ENCODE measurements at places on chromosomes 6 and 20.

DNA sequence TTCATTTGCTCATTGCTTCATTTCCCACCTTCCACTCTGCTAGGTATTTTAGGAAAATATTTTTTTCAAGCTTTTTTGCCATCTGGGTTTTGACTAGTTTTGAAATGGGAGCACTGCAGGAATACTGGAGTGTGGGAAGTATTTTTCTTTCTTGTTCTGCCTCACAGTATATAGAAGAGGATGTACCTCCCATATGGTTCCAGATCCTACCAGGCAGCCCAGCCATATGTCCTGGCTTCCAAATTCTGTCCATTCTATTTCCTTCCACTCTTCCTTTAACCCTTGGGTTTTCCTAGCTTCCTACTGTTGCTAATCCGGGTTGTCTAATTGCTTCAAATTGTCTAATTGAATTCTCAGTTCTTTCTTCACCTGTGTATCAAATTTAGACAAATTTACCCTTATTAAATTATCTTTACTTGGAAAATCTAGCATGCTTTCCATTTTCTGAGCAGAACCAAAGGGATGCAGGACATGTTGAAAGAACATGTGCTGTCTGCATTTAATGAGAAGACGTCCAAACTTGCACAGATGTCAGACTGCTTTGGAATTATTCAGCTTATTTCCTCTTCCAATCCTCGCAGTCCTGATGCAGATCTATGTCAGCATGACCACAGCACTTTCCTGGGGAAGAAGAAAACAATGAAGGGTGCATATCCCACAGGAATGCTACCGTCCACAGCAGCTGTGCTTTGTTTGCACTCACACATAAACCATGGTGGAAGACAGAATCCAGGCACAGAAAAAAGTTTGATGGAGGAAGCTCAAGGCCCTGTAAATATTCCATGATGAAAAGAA is 1273.9 kb upstream of the MAP3K7 start:
- no peak for DNase-seq

DNA sequence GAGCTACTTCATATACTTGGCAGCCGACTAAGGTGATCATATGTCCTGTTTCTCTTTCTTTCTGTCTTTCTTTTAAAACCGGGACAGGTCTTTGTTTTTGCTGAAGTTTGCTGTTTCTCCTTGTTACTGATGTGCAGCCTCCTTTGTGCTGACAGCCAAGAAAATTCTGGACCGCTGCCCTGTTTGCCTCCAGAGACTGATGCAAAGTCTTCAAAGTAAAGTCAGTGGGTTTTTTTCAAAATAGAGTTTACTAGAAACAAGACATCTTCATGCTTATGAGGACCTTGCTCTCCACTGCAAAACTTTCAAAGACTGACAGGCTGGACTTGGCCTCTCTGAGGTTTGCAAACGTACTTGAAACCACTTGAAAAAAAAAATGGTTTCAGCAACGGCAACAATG is 510.5 kb upstream of the MAP3K7 start:
- DNase-seq, result no peak

DNA sequence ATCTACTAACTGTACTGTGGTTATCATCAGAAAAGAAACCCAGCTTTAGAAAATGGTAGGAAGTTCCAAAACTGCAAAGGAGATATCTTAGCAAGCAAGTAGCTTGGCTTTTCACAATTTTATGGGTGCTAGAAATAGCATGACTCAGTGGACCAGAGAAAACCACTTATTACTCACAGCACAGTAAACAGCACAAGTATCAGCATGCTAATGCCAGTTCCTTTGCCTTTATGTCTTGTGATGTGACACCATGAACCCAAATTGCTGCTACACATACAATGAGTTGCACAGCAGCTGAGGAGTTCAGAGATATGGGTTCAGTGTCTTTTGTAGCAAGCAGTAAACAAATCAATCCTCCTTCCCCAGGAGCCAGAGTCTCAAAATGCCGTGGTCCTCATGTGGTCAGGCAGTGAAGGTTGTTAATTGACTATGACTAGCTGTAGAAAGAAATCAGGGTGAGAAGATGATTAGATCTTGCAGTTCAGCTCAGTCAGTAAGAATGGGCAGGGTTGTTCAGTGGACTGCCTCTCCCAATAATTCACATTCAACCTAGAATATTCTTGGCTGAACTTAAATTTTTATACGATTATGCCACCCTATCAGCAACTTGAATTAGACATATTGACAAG is 73.3 kb downstream of the OPRM1 start:
- no peak for DNase-seq

- DNase-seq, result no peak
These were observed 149.4 kb downstream of the KLHL32 start for GRCh38 chr6:97073903-97074302.

DNA sequence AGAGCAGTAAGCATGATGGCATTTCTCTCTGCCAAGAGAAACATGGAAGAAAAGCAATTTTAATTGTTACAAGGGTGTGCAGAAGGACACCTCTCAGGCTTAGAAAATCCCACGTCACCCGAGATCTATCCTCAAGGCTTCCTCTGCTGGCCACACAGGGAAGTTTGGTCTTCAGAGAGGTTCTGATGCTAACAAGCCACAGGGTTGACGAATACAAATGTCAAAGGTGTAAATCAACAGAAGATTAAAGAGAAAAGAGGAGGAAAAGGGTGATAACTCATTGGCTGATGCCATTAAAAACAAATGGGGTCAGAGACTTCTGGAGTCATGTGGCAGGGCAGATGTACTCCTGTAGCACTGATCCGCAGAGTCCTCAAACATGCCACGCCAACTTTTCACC is 33.6 kb upstream of the SPDEF start:
- no peak for DNase-seq

DNA sequence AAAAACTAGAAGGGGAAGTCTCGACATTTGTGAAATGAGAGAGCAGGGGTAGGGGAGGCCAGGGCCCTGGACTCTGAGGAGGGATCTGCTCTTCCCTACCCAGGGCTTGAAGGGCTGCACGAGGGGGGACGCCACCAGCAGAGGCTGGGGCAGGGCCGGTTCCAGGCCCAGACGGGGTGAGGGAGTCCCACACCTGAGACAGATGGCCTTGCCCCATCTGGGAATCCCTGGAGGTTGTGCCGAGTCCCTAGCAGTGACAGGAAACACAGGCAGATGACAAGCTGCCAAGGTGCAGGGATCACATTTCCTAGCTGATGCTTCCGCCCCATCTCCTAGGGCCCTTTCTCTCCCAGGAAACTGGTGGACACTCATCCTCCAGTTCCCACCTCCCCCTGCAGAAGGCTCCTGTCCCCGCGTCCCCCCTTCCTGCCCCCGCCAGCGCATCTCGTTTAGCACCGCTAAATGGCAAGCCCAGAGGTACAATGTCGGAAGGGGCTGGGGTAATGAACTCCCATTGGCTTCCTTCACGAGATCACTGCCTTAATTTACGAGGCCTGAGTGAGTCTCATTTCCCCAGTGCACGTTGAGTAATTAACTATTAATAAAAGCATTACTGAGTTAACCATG is 35.2 kb upstream of the CDH22 start:
- no peak for DNase-seq

- DNase-seq, result peak; percentile 64
These were observed 24.2 kb downstream of the NQO2 start for GRCh38 chr6:3023663-3024483.

- no peak for DNase-seq
These were observed 49.5 kb upstream of the B4GALT5 start for GRCh38 chr20:49762940-49763766.

GRCh38 chr20:46365487-46366220 is 40.8 kb downstream of the ELMO2 start:
- no peak for DNase-seq

DNA sequence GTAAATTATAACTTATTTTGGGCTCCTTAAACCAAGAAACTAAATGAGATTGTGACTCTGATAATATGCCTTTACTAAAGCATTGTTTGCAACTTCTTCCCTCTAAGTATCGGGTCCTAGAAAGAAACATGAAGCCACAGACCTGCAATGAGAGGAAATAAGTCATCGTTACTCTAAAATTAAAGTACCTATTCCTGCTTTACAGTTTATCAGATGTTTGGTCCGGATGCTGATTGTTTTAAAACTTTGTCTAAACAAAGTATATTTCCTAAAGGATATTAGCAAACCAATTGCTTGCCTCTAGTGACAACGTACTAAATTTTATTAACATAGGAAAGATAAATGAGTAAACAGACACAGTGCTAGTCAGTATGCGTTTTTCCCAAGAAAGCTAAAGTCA is 216.8 kb downstream of the GJA1 start:
- no peak for DNase-seq

- no peak for DNase-seq
These were observed 671.7 kb upstream of the NRSN1 start for GRCh38 chr6:23454080-23454976.

GRCh38 chr6:85484948-85485347 is 35.1 kb downstream of the NT5E start:
- DNase-seq, result no peak

GRCh38 chr20:21286775-21287174 is 16.4 kb upstream of the XRN2 start:
- no peak for DNase-seq

DNA sequence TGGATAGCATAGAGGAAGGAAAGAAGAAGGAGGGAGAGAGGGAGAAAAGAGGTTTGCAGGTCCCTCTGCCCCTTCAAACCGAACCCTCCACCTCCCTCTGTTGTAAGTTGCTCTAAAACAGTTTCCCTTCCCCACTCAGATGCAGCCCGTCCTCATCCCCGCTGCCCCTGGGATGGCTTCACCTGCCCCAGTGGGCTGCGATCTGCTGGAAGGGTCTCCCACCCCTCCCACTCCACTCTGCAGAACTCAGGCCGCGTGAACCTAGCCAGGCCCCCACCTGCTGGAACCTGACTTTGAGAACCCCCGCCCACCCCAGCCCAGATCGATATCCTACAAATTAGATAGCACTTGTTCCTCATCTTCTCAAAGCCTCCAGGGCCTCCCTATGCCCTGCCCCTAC is 190.8 kb downstream of the DLL1 start:
- no peak for DNase-seq

GRCh38 chr20:31559704-31560093 is 45.4 kb upstream of the ID1 start:
- DNase-seq, result no peak

- no peak for DNase-seq
These were observed 1001.9 kb upstream of the FLRT3 start for GRCh38 chr20:15339264-15339663.

DNA sequence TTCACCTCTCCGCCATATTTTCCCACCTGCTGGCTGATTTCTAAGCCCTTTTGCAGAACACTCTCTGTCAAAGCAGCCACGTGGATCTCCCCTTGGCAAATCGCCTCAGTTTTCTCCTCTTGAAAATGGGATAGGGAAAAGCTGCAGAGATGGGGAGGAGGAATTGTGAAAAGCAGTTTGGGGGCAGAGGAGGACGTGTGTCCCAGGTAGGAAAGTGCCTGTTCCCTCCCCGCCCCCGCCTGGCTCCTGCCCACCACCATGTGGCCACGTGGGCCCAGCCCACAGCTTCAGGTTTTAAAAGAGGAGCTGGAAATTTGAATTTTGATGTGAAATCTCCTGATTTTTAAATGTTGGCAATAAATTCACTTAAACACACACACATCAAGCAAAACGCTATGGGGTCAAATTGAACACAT is 3.6 kb upstream of the CEBPB start:
- no peak for DNase-seq

DNA sequence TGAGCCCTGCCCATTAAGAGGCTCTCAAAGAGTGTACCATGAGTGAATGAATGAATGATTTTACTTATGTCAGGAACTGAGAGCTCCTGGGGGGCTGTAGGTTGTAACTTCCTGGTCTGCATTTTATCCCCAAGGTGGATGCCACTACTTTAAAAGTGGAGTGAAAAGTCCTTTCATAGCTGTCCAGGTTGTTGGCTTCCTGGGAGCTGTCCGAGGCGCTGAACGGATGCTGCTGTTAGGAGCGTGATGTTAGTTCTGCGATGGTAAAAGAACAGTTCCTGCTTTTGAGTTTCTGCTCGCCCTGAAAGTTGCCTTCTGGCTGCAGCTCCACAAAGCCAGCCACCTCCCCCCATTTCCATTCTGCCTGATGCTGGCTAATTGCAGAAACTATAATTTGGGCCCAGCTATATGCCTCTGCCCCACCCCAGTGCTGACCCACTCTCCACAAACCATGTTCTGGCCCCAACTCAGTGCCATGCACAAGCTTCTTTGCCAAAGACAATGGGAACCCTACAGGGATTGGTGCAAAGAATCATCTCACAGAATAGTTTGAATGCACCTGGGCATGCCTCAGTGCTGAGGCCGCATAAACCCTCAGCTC is 330.9 kb upstream of the CDH4 start:
- no peak for DNase-seq

DNA sequence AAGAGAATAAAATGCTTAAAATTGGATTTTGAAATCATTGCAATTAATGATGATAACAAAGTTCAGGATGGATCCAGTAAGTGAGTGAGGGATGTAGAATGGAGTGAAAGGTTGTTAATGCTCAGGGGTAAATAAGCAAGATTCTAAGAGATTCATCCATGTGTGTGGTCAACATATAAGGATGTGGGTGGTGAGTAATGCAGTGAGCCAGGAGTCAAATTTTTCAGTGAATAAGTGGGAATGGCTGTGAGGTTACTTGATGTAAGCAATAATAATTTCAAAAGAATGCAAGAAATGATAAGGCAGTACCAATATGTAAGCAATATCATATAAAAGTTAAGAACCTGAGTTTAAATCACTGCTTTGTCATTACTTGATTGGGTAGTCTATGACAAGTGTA is 207.5 kb upstream of the ADGRB3 start:
- no peak for DNase-seq

DNA sequence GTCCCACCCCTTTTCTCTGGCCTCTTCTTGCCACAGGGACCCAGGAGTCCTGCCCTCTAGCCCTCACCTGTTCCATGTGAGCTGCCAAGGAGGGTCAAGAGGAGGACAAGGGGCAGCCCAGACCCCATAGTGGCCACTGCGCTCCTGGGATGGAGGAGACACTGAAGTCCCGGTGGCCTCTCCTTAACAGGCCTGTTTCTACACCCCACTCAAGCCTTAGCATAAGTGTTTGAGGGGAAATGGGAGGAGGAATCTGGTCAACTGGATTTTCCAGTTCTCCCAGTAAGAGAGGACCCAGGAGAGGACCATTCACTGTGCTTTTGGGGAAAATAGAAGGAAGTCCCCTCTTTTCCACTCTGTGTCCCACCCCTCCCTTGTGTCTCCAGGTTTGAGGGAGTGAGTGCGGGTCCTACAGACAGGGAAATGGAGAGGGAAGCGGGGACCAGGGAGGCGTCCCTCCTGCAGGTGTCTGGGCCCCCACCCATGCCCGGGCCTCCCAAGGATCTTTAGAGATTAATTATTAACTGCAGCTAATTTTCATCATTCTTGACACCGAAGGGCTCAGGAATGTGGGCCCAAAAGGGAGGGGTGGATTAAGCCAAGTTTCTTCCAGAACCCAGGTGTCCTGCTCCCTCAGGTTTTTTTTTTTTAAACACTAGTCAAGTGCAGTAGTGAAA is at the start of gene SFTA2:
Gene SFTA2, minus strand, starts transcription at position 202 of the 677 bp plus-strand sequence. Its CDS starts 74 bp downstream, at position 128.
- no peak for DNase-seq

DNA sequence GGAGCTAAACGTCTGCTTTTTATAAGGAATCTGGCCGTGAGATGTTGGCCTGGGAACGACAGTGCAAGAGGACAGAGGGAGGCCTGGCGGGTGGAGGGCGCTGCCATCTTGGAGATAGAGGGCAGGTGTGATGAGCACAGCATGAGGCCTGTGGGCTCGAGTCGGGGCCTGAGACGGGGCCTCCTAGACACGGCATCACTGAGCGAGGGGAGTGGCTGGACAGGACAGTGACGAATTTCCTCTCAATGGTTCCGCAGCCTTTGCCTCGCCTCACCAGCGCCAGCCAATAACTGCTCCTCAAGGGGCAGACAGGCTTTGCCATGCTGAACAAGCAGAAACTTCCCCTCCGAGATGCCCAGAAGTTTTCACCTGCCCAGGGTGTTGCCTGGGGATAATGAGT is 376.7 kb downstream of the THBS2 start:
- no peak for DNase-seq
